ENCODE measurements at places on chromosomes 1 and 21.

GRCh38 chr1:110690709-110691365 lies 16.1 kb upstream of the KCNA3 start:
- DNase-seq: no peak

DNA sequence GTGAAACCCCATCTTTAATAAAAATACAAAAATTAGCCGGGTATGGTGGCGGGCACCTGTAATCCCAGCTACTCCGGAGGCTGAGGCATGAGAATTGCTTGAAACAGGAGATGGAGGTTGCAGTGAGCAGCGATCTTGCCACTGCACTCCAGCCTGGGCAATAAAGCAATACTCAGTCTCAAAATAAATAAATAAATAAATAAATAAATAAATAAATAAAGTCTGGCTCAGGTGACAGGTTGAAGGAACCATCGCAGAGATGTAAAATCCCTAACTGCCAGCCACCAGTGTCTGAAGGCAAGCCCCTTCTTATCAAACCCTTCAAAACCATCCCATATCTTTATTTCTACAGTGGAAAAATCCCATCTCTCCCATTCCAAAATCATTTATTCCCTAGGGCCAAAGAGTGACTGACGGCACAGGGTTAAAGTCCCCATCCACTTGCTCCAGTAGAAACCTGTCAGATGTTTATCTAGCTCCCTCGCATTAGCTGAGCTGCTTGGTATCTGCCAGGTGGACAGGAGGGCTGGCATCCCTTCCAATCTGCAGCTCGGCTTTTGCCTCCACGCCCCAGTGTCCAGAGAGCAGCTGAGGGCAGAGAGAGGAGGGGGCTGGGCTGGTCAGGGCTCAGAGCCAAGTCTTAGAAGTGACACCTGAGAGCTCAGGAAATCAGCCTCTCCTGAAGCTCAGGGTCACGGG lies 5.0 kb downstream of the CSRP1 start:
- DNase-seq: no peak

DNA sequence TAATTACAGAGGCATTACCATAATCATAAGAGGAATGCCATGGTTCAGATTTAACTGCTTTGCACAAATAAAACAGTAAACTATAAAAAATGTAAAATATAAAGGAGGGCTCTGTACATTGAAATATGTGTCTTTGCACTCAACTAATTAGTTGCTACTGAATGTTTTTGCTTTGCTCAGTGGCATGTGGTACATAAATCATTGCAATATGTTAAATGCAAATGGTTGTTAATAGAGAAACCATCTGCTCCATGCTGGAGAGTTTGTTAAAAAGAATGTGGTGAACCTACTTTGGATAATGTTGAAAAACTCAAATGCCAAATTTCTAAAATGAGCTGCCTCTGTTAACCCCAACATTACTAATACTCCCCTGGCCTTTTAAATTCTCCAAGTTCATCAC lies 201.5 kb downstream of the NTNG1 start:
- DNase-seq: no peak

DNA sequence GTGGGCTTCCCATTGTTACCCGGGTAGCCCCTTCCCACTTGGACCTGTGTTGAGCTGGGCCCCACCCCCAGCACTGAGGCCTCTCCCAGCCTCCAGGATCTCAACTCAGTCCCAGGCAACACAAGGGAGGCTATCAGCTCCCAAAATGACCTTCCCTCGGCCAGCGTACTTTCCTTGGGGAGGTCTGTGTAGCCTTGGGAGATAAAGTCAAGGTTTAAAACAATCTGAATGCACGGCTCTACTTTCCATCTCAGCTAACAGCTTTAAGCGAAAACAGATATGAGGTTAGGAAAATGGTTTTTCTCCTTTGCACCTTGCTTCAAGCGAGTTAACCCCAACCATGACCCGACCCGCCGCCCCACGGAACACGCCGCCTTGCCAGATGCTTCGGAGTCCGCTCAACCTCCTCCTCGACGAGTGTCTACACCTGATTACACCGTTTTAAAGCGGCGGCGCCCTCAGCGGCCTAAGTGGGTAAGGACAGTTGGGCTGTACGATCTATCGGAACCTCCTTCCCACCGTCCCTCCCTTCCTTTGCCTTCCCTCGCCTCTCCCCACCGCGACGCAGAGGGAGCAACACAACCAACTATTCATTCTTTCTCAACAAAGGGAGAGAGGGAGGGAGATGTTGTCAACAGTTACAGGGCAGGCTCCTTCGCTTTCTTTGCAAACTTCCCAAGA lies 1.1 kb downstream of the BCAR3 start:
- peak; percentile 55 for DNase-seq

GRCh38 chr21:17370263-17370662 lies 142.6 kb upstream of the CXADR start:
- no peak for DNase-seq

DNA sequence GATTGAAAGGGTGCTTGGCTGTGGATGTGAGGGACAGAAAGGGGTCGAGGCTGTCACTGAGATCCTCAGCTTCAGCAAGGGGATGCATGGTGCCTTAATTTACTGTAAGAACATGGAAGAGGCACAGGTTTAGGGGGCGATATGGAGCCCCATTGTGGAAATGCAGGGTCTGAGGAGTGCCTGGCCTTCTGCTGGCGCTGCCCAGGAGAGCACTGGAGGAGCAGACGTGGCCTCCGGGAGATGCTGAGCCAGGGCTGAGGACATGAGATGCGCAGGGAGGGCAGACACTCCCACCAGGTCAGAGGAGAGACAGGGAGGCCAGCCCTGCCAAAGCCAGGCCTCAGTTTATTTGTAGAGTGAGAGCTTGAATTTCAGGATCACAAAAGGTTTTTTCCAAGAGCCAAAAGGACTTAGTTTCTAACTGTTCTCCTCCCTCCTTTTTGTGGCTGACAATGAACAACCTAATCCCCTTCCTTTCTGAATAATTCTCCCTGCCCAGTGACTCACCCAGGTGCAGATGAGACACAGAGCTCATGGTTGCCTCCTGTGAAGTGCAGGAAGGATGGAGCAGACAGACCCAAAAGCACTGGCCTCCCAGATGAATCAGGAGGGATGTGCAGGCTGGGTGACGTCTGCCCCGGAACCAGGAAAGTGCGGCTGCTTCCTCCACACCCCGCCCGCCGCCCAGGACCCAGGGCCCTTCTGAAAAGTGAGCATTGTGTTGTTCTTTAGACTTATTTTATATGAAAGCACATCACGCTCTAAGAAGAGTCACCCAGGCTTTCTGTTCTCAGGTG lies 73.0 kb upstream of the TMPRSS2 start:
- DNase-seq: no peak

- DNase-seq: no peak
These were observed 35.4 kb upstream of the TRAPPC10 start for GRCh38 chr21:43976661-43977060.

DNA sequence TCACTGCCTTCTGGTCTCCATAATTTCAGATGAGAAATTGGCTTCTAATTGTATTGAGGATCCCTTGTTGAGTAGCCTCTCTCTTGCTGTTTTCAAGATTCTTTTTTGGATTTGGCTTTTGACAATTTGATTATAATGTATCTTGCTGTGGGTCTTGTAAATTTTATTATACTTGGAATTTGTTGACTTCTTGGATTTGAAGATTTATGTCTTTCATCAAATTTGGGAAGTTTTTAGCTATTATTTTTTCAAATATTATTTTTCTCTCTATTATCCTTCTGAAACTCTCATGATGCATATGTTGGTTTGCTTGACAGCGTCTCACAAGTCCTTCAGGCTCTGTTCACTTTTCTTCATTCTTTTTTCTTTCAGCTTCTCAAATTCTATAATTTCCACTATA lies 126.1 kb downstream of the C1orf94 start:
- no peak for DNase-seq

DNA sequence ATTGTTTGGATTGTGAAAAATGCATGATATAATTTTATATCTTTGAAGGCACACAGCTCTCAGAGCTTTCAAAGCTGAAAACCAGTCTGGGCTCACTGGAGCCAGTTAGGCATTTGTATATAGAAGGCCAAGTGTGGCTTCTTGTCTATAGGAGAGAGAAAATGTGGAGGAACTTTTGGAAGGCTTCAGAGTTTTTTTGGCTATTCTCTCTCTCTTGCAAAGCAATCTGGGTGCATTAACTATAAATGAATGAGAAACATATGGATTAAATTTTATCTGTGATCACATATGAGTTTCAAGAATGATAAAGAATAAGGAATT lies 216.7 kb upstream of the HOOK1 start:
- DNase-seq: no peak

DNA sequence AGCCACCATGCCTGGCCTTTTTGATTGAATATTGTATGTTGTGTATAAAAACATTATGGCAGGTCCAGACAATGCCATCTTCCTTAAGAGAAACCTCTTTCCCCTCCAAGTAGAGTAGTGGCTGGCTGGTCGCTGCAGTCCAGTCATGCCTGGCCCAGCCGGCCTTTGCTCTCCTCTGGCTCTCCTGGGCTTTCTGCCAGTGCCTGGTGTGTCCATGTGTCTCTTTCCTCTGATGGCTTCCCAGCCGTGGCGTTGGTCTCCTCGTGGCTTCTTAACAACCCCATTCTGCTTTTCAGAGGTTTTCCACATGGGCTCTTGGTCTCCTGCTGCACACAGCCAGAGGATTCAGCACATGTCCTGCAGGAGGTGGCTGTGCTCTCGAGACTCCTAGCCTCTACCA lies 58.7 kb downstream of the DIP2A start:
- DNase-seq: no peak

- no peak for DNase-seq
These were observed 107.2 kb downstream of the SIM2 start for GRCh38 chr21:36806103-36806502.

- no peak for DNase-seq
These were observed 38.5 kb downstream of the IER5 start for GRCh38 chr1:181126871-181127587.

DNA sequence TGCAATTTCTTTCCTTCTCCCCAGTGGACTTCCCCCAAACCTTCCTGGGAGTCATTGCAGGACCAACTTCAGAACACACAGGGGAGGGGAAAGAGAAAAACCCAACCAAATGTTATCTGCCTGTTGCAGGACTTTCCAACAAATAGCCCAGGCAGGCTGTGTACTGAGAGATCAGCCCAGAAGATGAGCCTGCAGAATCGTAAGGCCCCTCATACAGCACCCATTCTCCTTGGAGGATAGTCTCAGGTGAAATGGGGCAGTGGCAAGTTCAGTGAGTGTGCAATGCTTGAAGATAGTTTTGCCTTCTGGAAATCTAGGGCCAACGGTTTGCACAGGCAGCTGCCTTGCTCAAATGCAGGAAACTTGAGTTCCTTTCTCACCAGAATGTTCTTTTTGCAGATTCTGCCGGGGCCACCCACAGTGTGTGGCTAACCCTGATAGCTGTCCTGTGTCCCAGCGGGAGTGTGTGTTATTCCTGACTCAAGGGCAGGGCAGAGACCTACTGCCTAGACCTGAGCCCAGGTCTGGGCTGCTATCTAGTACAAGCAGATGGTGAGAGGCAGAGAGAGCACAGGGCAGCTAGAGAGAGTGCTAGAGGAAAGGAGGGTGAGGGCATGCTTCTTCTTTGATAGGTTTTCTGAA lies 48.8 kb downstream of the GADD45A start:
- DNase-seq: no peak

DNA sequence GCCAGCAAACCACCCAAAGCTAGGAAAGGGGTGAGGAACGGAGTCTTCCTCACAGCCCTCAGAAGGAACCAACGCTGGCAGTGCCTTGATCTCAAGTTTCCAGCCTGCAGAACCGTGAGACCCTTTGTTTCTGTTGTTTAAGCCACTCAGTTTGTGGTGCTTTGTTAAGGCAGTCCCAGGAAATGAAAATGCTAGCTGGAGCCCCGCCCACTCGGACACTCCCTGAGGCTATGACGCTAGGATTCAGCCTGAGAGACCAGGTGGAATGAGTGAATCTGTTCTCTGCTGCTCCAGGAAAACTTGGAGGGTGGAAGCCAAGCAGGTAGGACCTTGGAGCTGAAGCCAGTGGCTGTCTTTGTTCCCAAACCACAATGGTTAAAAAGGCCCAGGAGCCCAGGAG lies 196.5 kb upstream of the POU3F1 start:
- no peak for DNase-seq

- DNase-seq: no peak
These were observed 98.6 kb downstream of the NMNAT2 start for GRCh38 chr1:183319606-183320005.

DNA sequence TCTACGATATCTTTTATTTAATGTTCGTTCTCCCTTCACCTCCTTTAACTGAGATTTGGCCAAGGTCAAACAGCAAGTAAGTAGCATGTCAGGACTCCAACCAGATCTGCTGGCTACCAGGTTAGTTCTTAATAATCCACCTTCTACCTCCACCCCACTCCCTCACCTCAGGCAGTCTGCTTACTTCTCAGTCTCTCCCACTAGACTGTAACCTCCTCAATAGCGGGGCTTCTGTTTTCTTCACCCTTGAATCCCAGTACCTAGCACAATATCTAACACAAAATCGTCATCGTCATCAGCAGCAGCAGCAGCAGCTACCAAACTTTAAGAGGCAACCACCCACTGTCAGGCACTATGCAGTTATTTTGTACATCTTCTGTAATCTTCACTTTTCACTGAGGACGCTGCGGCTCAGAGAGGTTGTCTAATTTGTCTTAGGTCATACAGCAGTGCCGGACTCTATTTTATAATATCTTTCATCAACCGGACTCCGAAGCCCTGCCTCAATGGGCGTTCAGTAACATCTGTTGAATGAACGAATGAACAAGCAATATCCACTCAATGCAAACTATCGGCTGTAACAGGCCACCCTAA lies 859 bp upstream of the MAGI3 start:
- no peak for DNase-seq

- no peak for DNase-seq
These were observed 95.5 kb upstream of the IVNS1ABP start for GRCh38 chr1:185412385-185413087.

GRCh38 chr1:232686346-232686745 lies 56.4 kb upstream of the SIPA1L2 start:
- DNase-seq: no peak

DNA sequence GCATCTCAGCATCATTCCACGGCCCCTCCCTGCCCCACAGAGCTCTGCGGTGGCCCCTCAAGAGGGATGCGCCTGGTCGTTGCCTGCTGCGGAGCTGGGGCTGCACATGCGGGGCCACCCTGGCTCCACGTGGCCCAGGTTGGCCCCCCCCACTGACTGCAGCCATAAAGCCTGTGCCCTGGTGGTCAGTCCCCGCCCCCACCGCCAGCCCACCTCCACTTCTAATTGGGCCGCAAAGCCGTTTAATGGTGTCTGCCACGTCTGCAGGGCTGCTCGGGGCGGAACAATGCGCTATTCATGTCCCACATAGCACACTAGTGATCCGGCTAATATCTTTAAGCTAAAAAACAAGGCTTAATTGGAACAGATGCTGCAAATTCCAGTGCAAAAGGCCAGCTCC lies 33.5 kb upstream of the ACTRT2 start:
- DNase-seq: no peak

- DNase-seq: no peak
These were observed 13.6 kb downstream of the MTR start for GRCh38 chr1:236808564-236809130.

DNA sequence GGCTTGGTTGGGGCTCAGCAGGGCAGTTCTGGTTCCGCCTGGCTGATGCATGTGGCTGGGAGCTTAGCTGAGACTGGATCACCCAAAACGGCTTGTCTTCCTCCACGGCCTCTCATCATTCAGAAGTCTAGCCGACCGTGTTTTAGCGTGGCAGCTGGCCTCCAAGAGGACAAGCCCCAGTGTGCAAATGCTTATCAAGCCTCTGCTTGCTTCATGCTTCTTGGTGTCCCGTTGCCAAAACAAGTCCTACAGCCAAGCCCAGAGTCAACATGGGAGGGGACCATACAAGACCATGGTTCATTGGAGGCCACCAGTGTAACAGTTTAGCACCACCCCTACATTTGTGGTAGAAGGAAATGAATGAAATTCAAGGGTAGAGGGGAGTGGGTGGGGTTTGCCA lies 10.5 kb upstream of the KDF1 start:
- DNase-seq: no peak

GRCh38 chr1:15680561-15681348 lies 3.4 kb upstream of the PLEKHM2 start:
- no peak for DNase-seq

All from activated naive CD4-positive, alpha-beta T cell treated with anti-CD3 and anti-CD28 coated beads, Interleukin-2, amount 50 U/mL, for 72 hours (primary cell).